Left ventricle myocardium inferior (tissue), 1 donor: ENCODE measurements at places on chromosomes 4 and X. TPM values are rescaled to one million over a fixed set of nuclear protein-coding genes. Genes with fewer than 3 reads are reported as not detected.

HTN3 gene
- not detected for total RNA-seq

RTL5 gene
- 2.6 TPM for total RNA-seq

- no peaks in the 10 kb centered on the region for H3K27me3 ChIP-seq
- no peaks in the 10 kb centered on the region for H3K36me3 ChIP-seq
- peak overlapping the region; percentile 97 for H3K27ac ChIP-seq
- DNase-seq, result peak; percentile 71
Measured at GRCh38 chrX:123859409-123859845, 426 bp upstream of the XIAP start.

GRCh38 chr4:146330392-146330791 is 116.1 kb downstream of the REELD1 start:
- no peak overlapping the region for H3K4me3 ChIP-seq
- H3K27me3 ChIP-seq, result no peaks in the 10 kb centered on the region
- H3K4me1 ChIP-seq, result peaks cover 5% of the 10 kb centered on the region
- H3K27ac ChIP-seq, result no peak overlapping the region
- H3K36me3 ChIP-seq, result no peaks in the 10 kb centered on the region

DNA sequence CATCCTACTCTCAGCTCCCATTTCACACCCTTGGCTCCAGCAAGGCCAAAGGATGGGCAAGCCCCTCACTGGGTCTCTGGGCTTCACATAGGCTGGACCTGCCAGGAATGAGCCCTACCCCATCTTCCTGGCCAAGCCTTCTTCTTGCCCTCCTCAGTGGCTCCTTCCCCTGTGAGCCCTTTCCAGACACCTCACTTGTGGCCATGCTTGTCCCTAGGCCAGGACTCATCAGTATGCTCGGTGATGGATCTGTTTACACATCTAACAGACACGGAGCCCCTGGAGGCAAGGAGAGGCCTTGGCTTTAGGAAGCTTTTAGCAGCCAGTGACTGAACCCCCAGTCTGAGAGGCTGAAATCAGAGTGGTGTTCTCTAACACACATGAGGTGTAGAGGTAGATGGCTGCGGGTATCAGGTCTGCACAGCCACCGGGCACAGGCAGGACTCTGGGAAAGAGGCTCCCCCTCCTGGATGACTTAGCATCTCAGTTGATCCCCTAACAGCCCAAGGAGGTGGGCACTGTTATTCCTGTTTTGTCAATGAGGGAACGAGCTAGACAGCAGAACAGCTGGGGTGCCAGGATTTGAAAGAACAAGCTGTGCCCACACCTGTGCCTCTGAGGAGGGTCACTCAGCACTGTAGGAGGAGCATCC is 44.8 kb downstream of the PPP2R2C start:
- H3K36me3 ChIP-seq, result no peaks in the 10 kb centered on the region
- DNase-seq, result no peak
- no peak overlapping the region for H3K27ac ChIP-seq
- no peak overlapping the region for H3K4me3 ChIP-seq
